ENCODE measurements at places on chromosomes 6 and 20.

- no peak for DNase-seq
Measured at GRCh38 chr6:75220357-75220756, 14.5 kb upstream of the COL12A1 start.

- DNase-seq: no peak
Measured at GRCh38 chr6:87670707-87671106, 31.3 kb downstream of the AKIRIN2 start.

GRCh38 chr6:123402052-123402451 lies 234.7 kb downstream of the TRDN start:
- DNase-seq: no peak

DNA sequence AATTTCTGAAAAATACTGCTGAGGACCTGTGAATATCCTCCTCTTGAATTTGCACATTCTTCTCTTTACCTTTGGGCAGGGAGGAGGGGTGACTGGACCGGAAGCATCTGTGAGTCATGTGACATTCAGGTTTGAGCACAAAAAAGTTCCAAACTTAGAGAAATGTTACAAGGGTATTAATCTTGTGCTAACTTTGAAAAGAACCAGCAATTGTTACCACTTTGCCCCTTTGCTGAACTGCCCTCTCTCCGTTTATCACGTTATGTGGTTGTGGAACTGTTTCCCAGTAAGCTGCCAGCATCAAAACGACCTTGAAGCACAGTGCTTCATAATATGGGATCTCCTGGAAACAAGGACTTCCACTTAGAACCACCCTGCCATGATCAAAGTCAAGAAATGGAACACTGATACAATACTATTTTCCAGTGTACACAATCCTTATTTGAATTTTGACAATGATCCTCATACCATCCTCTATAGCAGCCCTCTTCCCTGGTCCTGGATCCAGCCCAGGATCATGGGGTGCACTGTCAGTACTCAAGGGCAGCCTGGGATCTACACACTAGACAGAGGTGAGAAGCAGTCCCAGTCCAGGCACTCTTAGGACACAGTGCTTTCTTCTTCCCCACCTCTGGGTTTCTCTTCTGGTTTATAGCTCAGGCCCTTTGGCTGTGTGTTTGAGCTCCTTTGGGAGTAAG lies 2.3 kb upstream of the TUBB1 start:
- no peak for DNase-seq

GRCh38 chr20:1390581-1391403 lies 2.1 kb downstream of the FKBP1A start:
- no peak for DNase-seq
